ENCODE measurements at places on chromosomes 2 and 18.

- no peak for DNase-seq
Observed at GRCh38 chr2:233707940-233708644, 4.6 kb upstream of the UGT1A5 start.

- no peak for DNase-seq
Observed at GRCh38 chr2:76316691-76317090, 606.0 kb upstream of the GCFC2 start.

- DNase-seq: no peak
Observed at GRCh38 chr2:9102861-9103662, 99.6 kb upstream of the MBOAT2 start.

- DNase-seq: no peak
Observed at GRCh38 chr2:71453404-71454220, at the start of gene DYSF. TSS of gene DYSF (plus strand) at chr2:71453561.

GRCh38 chr2:177165721-177166711 lies 46.6 kb upstream of the HNRNPA3 start:
- DNase-seq: no peak

GRCh38 chr18:78480262-78481054 lies 499.2 kb upstream of the SALL3 start:
- DNase-seq: no peak

DNA sequence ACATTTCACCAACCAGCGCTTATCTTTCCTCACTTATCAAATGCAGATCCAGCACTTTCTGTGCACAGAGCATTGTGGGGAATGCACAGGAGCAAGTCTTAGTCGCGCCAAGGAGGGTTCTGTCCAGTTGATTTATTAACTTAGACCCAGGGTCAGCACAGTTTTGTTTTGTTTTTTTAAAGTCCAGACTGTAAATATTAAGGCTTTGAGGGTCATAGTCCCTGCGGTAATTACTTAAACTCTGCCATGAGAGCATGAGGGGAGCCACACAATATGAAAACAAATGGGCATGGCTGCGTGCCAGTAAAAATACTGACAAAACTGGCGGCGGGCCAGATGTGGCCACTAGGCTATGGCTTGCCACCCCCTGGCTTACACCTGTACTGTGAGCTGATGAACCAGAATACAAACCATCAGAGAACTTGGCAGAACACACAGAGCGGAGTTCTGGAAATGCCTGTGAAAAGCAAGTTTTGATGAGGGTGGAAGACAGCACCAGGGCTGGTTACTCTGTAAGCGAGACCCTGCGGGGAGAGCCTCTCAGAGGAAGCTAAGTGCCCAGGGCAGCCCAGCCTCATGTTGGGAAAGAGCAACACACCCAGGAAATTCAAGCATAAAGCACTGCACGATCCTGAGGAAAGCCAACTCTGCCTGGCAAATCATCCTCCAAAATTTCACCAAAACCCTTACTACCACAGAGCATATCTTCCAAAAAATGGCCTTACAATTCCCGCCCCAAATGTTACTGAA lies 43.6 kb downstream of the L3MBTL4 start:
- DNase-seq: peak; percentile 69

DNA sequence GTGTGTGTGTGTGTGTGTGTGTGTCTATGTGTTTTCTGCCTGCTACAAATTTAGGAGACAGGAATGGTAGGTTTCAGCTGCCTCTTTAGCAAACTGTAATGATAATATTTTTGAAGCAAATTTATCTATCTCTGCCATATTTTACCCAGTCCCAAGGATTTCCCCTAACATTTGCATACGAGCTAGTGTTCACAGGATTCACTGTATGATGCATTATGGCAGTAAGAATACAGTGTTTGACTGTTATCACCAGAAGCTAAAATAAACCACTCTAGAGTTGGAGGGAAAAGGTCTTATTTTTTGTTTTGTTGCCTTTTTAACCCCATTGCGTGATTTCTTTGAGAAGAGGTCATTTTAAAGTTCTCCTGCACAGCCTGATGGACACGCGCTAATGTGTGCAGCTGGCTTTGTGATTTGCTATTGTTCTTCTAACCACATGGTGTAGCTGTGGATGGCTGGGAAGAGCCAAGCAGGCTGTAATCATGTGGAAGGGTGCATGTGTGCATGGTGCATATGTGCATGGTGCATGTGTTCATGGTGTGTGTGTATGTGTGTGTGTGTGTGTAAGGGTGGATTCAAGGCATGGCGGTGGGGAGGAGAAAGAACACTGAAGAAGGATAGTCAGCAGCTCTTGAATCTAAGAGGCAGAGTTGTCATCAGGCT lies 62.4 kb downstream of the PLB1 start:
- DNase-seq: no peak

- DNase-seq: no peak
Observed at GRCh38 chr2:123103902-123104301, 921.2 kb upstream of the CNTNAP5 start.

DNA sequence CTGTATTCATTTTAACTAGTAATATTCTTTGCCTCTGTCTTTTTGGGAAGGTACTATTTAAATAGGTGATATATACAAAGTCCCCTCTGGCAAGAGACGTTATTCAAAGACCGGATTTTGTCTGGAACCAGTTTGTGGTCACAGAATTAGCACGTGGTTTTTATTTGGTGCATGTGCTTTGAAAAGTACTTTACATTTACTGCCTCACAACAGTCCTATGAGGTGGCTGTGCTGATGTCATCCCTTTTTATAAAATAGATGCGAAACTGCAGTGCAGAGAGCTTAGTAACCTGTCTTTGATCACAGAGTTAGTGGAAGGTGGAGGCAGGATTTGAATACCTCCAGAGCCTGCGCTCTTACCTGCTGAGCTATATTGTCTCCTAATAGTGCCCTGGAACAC lies 4.0 kb downstream of the LPIN1 start:
- DNase-seq: no peak

DNA sequence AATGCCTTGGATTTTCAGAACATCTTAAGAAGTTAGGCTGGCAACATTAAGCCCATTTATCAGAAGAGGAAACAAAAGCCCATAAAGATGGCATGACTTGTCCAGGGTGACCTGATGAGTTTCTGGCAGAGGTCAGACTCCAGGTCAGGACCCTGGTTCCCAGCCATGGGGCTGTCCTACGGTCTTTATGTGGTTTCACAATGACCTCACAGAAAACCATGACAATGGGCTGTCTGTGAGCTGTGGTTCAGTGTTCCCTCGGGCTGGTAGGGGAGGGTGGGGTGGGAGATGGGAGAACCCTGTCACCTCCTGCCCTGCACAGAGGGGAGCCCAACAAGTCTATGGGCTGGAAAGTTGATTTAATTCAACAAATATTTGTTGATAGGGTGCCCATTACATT lies 101.8 kb downstream of the LOXHD1 start:
- no peak for DNase-seq

- DNase-seq: no peak
Observed at GRCh38 chr18:12921178-12921577, 26.6 kb upstream of the SEH1L start.

- DNase-seq: no peak
Observed at GRCh38 chr2:16272038-16272788, 331.9 kb downstream of the MYCN start.

GRCh38 chr2:9971105-9971818 lies 19.8 kb downstream of the GRHL1 start:
- no peak for DNase-seq

GRCh38 chr2:147989809-147990403 lies 30.6 kb downstream of the ORC4 start:
- no peak for DNase-seq

GRCh38 chr2:180519276-180519675 lies 461.1 kb upstream of the UBE2E3 start:
- no peak for DNase-seq

- no peak for DNase-seq
Observed at GRCh38 chr2:95401480-95401879, 1.0 kb upstream of the FAHD2A start.

DNA sequence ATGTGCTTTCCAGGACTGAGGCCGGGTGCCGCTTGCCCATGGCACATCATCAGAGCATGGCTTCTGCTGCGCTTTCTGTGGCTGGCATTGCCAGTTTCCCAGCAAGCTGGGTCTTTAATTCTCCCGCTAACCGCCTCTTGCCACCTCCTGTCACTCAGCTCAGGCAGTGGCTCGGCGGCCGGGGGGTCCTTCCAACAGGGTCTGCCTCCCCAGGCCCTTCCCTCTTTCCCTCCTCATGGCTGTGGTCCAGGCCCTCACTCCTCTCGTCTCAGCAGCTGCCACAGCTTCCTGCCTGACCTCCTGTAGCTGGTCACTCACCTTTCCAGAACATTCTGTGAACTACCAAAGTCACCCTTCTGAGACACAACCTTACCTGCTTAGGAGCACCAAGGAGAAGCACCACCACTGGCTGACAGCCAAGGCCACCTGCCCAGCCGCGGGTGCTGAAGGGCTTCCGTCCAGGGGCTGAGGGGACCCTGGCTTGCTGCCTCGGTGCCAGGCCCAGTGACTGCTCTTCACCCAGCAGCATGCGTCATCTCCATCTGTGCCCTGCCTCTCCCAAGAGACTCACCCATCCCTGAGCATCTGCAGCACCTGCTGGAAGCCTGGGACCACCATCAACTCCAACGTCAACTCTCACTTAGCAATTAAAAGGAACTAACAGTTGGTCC lies 22.6 kb downstream of the CHMP1B start:
- DNase-seq: no peak

GRCh38 chr18:8839281-8839680 lies 133.9 kb downstream of the MTCL1 start:
- DNase-seq: no peak

GRCh38 chr18:74819433-74820059 lies 221.9 kb downstream of the ZNF407 start:
- no peak for DNase-seq

DNA sequence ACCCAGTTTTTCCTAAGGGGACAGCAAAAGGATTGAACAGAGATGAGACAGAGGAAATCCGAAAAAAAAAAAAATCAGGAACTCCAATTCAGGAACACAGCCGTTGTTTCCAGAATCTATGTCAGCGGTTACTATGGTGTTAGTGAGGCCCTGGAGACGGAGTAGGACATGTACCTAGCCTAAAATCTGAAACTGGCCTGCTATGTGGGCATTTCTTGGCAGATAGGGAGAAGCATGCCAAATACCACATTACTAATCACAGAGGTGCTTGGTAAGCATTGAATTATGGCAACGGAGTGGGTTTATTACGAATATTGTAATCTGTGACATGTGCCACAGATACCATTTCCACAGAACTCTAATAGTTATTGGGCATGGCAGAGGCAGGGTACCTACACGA lies 530.6 kb downstream of the CCDC85A start:
- no peak for DNase-seq

- DNase-seq: no peak
Observed at GRCh38 chr2:120964819-120965218, 229.2 kb downstream of the GLI2 start.

DNA sequence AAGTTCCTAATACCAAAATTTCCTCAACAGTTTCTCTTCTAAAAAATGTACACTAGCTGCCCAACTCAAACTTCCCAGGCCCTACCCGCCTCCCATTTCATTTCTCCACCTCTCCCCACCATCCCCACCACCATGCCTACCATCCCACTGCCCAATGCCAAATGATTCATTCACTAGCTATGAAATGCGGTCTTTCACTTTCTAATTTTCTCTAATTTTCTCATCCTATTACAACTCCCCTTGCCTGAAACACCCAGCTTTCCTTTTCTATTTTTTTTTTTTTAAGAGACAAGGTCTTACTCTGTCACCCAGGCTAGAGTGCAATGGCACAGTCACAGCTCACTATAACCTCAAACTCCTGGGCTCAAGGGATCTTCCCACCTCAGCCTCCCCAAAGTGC lies 38.4 kb downstream of the KIDINS220 start:
- DNase-seq: no peak

- no peak for DNase-seq
Observed at GRCh38 chr2:15835991-15836688, 104.2 kb upstream of the MYCN start.

GRCh38 chr2:208440716-208441115 lies 34.1 kb downstream of the PTH2R start:
- DNase-seq: no peak

GRCh38 chr2:14621114-14621513 lies 11.4 kb upstream of the LRATD1 start:
- DNase-seq: no peak

DNA sequence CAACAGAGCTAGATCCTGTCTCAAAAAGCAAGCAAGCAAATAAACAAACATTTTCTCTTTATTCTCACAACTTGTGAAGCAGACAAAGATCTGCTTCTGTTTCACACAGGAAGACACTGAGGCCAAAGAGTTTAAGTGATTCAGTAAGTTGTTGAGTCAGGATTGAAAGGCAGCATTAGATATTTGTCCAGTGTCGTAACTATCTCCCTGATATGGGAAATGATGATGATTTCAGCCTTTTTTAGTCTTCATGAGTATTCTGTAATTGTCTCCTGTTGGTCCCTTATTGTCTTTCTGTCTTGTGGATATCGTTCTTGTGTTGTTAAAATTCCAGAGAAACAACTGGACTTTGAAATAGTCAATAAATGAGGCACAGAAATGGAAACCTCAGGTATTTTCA lies 59.6 kb downstream of the GATA6 start:
- no peak for DNase-seq

DNA sequence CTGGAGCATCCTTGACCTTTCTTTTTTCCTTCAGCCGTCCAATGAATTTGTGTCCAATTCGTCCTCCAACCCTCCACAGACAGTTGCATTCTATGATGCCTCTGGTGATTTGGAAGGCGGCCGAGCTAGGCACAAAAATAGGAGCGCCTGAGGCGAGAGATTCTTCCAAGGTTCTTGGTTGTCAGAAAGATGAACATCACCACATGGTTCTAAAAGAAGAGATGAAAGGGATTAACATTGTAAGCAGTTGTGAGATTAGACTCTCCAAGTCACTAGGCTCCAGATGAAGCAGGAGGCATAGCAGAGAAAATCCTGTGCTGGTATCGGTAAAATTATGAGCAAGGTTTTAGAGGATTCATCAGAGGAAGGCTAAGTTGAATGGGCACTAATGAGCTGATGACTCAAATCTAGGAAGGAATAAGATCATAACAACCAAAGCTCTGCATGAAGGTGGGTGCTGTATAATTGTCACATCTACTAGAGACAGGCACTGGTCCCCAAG lies 75.4 kb upstream of the MAP4K3 start:
- DNase-seq: no peak

DNA sequence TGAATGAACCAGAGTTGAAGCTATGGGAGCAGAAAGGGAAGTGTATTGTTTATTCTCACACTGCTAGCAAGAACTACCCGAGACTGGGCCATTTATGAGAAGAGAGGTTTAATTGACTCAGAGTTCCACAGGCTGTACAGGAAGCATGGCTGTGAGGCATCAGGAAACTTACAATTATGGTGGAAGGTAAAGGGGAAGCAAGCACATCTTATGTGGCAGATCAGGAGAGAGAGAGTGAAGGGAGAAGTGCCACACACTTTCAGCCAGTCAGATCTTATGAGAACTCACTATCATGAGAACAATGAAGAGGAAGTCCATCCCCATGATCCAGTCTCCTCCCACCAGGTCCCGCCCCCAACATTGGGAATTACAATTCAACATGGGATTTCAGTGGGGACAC lies 383.2 kb upstream of the SLC14A2 start:
- DNase-seq: no peak

GRCh38 chr2:159131267-159131913 lies 155.1 kb downstream of the WDSUB1 start:
- no peak for DNase-seq
